ENCODE measurements at places on chromosomes 11 and 22.

DNA sequence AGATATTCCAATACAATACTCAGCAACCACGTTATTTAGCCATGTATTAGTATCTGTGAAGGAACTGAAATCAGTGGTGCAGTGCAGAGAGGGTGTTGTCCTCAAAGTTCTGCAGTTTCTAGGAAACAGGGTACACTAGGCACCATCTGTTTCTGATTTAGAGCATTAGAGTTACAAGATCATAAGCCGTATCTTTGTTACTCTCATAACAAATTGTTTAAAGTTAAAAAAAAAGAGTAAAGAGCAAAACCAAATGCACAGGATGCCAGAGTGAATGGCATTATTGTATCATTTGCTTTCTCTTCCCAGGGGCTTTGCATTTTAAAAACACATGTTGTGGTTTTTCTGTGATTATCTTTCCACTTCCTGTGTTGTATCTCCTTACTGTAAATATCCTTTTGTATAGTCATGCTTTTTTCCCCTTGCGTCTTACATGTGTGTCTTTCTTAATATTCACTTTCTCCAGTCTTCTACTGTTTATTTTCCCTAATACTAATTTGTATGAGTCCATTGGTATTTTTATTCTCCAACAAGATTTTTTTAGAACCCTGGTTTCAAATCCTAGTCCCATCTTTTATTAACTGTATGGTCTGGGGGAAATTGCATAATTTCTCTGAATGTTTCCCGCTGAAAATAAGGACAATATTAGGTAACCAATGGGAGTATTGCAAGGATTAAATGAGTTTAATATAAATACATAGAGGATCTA lies 15.2 kb upstream of the NUP160 start:
- no peak for DNase-seq

- DNase-seq, result no peak
Observed at GRCh38 chr22:48901324-48901723, 926.3 kb downstream of the BRD1 start.

DNA sequence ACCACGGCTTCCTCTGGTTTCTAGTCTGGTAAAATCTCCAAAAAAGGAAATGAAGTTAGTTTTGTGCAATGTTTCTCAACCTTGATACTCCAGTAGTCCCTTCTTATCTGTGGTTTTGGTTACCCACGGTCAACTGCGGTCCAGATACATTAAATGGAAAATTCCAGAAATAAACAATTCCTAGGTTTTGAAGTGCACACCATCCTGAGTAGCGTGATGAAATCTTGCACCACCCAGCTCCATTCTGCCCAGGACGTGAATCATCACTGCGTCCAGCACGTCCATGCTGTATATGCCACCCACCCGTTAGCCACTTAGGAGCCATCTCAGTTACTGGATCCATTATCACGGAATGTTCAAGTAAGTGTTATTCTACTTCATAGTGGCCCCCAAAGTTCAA lies 117.0 kb downstream of the FBXO7 start:
- no peak for DNase-seq

DNA sequence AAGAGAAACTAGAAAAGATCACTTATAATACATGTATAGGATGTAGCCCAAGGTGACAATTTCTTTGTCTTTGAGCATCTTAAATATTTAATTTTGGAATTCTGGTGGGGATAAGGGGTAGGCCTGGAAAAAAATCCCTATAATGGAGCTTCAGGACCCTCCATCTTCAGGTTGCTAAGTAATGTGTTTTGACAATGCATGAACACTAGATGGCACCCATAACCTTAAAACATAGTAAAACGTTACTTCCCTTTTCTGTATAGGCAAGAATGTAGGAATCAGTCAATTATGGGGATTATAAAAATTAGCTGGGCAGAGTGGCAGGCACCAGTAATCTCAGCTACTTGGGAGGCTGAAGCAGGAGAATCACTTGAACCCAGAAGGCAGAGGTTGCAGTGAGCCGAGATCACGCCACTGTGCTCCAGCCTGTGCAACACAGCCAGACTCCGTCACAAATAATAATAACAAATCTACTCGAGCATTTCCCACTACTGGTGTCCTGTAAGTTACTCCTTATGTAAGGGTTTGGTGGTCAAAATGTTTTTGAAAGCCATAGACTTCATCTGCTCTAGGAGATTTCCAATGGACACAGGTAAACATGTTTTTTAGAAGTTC lies 541.9 kb upstream of the CCDC90B start:
- no peak for DNase-seq

- DNase-seq, result no peak
Observed at GRCh38 chr11:125603207-125603606, 10.6 kb downstream of the STT3A start.

GRCh38 chr11:123193742-123194141 lies 1.3 kb downstream of the CLMP start:
- no peak for DNase-seq

DNA sequence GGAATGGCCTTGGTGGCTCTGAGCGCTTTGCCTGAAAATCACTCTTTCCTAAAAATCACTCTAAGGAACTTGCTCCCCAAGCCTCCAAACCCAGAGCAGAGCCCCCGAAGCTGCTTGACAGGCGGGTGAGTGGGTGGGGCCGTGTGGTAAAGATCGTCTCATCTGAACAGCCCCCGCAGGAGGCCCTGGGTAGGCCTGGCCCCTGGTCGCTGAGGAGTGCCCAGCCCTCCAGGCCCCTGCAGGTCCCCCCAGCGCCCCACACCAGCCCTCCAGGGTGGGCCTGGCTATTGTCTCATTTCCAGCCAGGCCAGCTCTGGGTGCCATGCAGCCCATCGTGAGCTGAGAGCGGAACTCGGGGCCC lies 17.2 kb upstream of the PIM3 start:
- no peak for DNase-seq

DNA sequence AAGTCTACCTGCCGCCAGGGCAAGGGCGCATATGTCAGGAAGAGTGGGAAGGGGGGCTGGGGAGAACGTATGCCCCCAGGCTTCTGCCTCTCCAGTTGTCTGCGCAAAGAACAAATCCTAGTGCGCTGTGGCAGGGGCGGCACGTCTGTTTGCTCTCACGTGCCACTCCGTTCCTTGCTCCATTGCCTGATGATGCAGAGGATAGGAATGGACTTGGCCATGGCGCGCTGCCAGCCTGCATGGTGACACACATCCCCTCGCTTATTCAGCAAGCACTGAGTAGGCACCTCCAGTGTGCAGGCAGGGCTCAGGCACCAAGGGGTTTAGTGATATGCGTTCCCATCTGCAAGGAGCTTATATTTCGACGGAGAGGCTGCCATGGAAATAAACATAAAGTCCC lies 45.4 kb upstream of the SLC22A12 start:
- DNase-seq, result no peak

DNA sequence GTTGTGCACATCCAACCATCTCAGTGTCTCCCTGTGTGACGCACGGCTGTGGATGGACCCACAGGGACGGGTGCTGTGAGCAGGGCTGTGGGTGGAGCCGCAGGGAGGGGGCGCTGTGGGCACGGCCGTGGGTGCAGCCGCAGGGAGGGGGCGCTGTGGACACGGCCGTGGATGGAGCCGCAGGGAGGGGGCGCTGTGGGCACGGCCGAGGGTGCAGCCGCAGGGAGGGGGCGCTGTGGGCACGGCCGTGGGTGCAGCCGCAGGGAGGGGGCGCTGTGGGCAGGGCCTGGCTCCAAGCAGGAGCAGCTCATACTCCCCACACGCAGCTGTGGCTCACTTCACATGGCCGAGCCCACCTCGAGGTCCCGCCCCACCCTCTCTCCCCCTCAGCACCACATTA lies 6.0 kb upstream of the MAPK11 start:
- no peak for DNase-seq

GRCh38 chr11:118870396-118871343 lies 13.0 kb upstream of the CXCR5 start:
- no peak for DNase-seq

DNA sequence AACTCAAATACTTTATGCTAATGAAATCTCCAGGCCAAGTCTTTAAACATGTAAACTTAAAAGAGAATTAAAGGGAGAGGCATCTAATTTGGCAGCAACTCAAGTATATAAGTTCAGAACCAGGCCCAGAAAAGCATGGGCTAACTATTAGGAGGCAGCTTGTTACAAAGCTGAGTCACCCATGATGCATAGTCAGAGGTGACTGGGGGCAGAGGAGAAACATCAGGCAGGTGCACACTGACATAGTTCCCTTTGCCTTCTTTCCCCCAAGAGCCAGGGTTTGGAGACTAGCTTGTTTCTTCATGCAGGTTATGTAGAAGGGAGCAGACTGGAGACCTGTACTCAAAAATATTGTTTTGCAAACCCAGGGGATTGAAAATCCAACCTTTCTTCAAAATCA lies 619.0 kb downstream of the SOX6 start:
- no peak for DNase-seq

DNA sequence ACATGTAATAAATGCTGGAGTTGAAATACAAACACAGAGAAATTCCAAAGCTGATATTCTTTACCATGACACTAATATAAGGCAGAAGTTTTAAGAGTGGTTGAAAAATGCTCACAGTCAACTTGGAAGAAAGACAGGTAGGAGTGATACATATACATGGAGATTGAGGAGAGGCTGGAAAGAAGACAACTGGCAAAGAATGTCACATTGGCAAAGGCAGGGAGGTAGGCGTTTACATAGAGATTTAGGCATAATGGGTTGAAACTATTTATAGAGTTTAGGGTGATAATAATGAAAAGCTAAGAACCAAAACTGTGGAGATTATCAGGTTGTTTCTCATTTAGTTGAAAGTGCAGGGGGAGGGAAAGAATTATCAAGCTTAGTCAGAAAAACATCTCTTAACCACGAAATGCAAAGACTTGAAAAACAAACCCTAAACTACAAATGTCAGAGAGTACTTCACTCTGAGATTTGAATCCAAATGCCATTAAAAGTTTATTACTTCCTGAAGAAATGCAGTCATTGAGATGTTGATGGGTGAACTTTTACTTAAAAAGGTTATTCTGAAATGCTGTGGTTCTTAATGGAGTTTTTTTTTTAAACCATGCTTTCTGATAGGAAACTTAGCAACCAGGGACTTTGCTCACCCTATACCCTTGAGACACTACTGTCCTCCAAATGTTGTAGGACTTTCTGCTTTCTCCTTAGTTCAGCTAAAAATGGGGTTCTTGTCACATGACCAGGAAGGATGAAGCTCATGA lies 138.4 kb upstream of the CCDC90B start:
- DNase-seq, result no peak

GRCh38 chr11:115226556-115226955 lies 277.7 kb downstream of the CADM1 start:
- DNase-seq, result no peak

DNA sequence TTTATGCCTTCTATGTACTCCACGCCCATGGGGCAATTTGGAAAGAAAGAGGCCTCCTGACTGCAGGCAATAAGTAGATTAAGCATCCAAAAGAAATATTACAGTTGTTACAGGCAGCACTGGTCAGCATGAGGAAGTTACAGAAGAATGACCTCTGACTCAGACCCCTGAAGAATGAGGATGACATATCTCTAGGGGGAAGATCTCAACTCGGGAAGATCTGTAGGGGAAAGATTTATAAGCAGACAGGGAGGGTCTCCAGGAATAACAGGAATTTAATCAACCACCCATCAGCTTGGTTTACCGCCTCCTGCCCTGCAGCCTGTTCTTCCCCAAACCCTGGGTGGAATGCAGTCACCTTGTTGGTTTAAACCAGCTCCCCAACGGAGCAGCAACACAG lies 58.0 kb downstream of the RCN1 start:
- DNase-seq, result no peak

DNA sequence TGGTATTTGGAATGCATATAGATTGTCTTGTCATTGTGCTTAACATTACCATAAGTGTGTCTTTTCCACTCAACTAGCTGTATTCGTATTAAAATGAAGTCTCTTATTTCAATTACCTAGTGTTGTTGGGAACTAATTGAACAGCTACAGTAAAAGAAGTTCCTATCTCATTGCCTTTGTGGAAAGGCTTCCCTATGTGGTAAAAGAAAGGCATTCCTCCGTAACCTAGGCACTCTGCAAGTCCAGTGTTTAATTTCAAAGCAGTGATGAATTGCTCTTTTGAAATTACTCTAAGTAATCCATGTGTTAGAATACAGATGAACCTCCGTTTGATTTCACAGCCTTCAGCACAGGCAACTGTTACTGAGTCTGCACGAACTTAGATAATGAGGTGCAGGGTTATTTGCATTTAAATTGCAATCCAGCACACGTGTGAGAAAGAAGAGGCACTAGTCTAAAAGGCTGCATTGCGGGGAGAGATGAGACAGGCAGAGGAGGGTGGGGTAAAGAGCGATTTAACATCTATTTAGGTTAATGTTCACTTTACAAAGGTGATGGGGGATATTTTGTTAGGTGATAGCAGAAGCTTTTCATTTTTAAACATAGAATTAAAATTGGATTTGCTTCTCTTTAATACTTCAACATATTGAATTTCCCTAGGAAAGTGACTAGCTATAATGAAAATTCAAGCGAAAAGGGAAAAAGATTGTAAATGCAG lies 25.0 kb upstream of the CRTAM start:
- no peak for DNase-seq

DNA sequence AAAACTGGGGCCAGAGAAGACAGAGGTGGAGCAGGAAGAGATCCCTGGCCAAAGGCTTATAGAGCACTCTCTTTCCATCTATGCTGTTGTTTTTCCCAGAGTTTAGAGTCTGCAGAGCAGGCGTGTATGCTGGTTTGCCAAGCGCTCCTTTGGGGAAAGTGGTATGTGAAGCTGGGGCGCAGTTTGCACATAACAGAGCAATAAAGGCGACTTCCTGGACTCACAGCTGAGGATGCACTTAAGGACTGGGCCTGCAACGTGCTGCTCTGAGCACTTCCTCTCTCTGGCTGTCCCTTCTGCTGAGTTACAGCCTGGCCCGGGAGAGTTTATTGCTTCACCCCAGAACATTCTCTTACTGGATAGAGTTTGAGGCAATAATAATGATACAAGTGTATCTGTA lies 41.7 kb downstream of the THAP12 start:
- DNase-seq, result no peak

DNA sequence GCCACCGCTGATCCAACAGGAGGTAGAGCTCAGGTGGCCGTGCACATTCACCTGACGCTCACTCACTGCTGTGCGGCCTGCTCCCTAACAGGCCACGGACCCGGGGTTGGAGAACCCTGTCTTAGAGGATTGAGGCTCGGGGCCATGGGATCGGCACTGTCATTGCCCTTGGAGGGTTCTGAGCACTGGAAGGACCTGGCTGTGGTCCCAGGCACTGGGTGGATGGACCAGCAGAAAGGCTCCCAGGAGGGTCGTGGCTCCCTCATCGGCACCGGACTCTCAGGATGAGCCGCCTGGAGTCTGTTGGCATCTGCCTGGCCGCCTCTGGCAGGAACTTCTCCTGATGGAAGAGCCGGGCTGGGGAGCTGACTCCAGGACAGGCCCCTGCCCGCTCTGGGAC lies 6.5 kb downstream of the KCNQ1 start:
- no peak for DNase-seq

DNA sequence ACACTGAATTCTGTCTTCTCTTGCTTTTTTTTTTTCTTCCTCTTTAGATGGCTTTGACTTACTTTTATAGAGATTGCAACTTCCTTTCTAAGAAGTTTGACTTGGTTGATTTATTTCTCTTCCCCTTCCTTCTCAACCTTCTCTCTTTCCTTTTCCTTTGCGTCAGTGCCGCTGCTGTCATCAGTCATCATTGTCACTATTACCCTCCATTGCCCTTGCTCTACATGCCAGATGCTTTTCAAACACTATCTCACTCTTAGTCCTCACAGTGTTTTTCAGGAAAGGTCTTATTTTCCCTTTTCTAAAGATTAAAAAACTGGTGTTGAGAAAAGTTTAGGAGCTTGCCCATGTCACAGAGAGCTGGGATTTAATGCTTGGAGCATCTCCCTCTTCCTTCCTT lies 74.7 kb upstream of the C11orf87 start:
- no peak for DNase-seq
